Fibroblast of lung (primary cell): ENCODE measurements at places on chromosomes 7 and 10.

DNA sequence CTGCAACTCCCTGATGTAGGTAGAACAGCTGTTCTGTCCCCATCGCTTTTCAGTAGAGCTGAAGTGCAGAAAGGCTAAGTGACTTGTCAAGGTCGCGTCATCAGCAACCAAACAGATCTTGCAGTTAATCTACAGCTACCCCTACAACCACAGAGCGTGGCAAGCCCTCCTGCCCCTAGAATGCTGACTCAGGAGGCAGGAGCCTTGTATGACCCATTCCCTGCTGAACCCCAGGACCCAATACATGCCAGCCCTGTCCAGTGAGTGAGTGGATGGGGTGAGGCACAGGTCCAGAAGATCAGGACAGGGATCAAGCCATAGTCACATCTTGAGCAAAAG lies 26.6 kb upstream of the GJD4 start:
- no peak for DNase-seq

DNA sequence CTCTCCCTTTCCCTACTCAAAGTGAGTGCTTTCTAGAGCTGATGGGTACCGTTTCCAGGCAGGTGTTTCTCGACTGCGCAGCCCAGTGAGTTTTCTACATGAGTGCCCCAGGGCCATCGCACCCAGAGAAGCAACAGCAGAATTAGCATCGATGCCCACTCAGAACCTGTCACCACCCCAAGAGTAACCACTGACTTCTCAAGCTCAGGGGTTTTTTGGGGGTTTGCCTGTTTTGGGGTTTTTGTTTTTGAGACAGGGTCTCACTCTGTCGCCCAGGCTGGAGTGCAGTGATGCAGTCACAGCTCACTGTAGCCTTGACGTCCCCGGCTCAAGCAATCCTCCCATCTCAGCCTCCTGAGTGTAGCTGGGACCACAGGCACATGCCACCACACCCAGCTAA lies 25.7 kb downstream of the SNX8 start:
- no peak for DNase-seq

- DNase-seq, result no peak
These were observed 76.4 kb downstream of the WDR37 start for GRCh38 chr10:1132584-1132983.

GRCh38 chr7:55533729-55534080 lies 38.6 kb downstream of the VOPP1 start:
- DNase-seq, result no peak

GRCh38 chr10:87763086-87763861 lies 54.8 kb downstream of the ATAD1 start:
- no peak for DNase-seq

GRCh38 chr10:96826438-96826837 lies 5.7 kb upstream of the LCOR start:
- no peak for DNase-seq

DNA sequence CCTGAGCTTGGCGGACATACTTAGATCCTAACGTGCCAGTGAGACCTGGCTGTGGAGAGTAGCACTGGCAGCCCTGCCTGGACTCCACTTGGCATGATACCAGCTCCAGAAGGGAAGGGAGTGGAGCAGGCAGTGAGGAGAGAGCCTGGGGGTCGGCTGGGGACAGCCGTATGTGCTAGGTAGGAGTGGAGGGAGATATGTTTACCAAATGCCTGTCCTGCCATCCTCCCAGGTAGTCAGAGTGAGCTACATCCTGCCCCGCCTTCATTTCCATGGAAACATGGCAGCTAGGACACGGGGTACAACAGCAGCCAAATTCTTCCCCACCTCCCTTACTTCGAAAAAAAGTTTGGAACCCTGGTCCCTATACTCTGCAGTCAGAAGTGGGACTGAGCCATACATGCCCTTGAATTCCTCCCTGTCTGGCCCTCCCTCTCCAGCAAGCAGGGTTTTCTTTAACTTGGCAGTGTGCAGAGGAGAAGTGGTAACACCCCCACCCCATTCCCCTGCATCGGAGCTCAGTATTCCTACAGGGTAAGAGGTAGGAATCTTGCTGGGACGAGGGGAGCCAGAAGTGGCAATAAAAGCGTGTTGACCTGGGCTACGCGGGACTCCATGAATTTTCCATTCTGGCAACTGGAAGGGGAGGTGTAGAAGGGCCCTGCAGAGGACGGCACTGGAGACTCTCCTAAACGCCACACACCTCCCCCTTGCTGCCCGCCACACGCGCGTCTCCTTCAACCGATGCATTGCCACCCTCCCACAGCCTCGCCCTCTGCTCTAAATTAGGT lies 20.0 kb upstream of the SMO start:
- no peak for DNase-seq

- DNase-seq, result no peak
These were observed 76.5 kb downstream of the AFAP1L2 start for GRCh38 chr10:114327537-114328440.

DNA sequence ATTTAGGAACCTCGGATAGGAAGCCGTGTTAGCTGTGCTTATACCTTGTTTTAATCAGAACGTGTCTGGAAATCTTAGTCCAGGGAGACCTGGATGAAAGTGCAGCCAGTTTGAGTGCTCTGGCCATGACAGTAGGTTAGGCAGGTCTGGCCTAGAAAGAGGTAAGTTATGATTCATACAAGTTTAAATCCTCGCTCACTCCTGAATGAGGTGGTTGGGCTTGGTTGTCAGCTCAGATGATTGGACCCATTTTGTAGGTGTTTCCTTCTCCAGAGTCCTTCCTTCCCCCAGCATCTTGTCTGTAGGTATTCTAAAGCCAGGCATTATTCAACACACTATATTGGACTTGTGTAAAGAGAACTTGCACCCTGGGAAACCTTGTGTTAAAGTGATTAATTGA lies 561.9 kb upstream of the GALNT17 start:
- no peak for DNase-seq

- peak; percentile 27 for DNase-seq
These were observed 133.7 kb downstream of the SLC25A13 start for GRCh38 chr7:96188174-96188581.

GRCh38 chr10:12710594-12711349 lies 290.7 kb downstream of the CCDC3 start:
- peak; percentile 91 for DNase-seq

DNA sequence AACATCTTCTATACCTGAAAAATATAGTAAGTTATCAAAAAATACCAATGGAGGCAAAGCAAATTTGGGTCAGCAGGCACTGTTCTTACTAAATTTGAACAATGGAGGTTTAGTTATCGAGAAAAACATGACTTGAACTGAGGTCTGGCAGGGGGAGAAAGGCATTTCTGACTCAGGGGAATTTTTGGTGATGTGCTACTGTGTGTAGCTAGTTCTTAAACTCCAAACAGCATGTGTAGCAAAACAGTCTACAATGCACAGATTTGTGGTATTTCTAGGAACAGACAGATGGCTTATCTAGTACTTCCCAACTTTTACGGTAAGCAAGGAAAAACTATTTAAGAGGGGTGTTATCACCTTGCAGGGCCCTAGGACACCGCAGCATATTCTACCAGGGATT lies 311.6 kb upstream of the LRRN3 start:
- DNase-seq, result no peak

DNA sequence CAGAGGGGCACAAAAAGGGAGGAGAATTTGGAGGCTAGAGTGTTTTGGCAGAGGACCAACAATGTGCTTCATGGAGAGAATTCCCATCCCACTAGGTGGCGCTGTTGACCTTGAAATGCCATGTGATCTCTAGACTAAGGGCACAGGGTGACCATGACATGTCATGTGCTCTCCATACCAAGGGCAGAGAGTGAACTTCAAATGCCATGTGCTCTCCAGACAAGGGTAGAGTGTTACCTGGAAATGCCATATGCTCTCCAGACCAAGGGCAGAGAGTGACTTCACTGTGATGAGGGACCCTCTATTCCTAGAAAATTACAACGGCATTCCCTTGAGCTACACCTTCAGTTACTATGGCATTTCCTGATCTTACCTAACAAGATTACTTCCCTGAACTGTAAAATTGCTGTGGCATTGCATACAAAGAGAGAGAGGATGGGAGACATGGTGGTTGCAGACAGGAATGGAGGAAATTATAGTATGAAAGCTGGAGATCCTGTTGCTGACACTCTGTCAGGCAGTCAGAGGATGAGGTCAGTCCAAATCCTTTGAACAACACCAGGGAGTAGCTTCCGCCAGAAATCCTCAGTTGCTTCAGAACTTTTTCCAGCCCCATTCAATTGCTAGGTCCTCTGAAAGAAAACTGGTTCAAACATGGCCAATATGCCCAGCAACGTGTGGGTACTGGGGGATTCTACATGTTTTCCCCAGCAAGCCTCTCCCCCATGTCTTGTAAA lies 60.9 kb upstream of the ACSM6 start:
- peak; percentile 56 for DNase-seq

DNA sequence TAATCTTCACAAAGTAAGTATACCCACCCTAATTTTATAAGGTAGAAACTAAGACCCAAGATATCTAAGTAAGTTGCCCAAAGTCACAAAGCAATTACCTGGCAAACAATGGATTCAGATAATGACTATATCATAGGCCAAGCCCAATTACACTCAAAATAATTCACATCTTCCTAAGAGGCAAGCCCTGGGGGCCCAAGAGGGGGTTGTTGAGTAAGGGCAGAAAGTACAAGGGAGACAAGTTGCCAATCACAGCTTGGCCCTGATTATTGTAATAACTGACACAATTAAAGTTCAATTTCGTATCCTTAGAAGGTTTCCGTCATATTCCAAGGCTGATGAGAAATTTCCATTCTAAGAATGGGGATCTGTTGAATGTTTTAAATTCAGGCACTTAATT lies 91.4 kb downstream of the NPSR1 start:
- no peak for DNase-seq

GRCh38 chr7:33195264-33195663 lies 65.9 kb downstream of the BBS9 start:
- peak; percentile 81 for DNase-seq
